ENCODE measurements at places on chromosomes 3 and 15. TPM values are rescaled to one million over a fixed set of nuclear protein-coding genes. Genes with fewer than 3 reads are reported as not detected.

The CRABP1 gene
- not detected for total RNA-seq

The SLC2A2 gene
- total RNA-seq, result not detected

GRCh38 chr3:50249457-50249856, 13.5 kb downstream of the GNAI2 start:
- no peak for DNase-seq

DNA sequence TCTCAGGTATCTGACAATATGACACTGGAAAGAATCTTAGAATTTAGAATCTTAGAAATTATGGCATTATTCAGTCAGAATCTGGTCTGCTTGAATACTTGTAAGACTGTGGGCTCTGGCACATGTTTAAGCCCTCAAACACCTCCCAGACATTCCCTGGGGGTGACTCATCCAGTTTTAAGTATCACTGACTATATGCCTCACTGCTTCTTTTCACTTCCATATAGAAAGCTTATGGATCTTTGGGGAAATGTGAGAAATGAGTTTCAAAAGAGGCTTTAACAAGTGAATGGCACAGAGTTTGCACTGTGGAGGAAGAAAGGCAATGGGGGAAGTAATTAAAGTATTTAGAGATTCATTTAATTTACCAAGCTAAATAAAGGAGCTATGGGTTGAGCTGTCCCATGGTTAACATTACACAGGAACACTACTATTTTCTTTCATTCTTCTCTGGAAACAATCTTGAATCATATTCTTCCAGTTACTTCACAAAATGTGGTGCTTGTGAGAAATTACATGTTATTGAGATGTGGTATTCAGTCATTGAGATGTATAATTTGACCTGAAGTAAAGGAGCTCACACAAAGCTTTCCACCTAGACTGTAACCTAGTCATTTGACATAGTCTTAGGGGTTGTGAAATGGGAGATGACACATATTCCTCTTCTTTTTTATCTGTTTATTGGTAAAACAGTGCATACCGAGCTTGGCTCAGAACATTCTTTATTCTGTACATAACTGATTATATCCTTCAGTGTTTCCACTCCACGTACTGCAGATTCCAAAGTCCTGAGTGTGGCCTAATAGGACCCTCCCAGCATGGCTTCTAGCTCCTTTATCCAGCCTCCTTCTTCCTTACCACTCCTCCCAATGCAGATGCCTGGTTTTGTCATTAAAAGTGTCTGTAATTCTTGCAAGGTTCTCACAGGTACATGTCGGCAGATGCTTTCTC, 544.6 kb upstream of the NECTIN3 start:
- no peak for DNase-seq

The STAC gene
- total RNA-seq, result 0.59 TPM

The P2RY12 gene
- total RNA-seq, result 0.48 TPM

The ACKR2 gene
- 1.1 TPM for total RNA-seq

DNA sequence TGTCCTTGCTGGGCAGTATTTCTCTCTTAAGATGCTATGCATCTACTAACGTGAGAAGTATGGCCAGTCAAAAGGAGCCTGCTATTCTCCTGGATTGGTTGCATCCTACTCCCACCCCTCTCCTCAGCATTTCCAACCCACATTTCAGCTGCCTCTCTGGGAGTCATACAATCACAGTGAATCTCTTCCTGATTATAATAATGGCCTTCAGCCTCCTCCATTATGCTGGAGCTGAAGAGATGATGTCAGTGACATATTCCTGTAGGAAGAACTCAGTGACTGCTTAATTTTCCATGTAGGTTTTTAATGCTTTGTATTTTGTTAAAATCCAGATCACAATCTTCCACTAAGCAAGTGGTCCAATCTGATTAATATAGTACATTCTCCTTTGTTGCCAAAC, 82.7 kb upstream of the SUCLG2 start:
- DNase-seq, result no peak

DNA sequence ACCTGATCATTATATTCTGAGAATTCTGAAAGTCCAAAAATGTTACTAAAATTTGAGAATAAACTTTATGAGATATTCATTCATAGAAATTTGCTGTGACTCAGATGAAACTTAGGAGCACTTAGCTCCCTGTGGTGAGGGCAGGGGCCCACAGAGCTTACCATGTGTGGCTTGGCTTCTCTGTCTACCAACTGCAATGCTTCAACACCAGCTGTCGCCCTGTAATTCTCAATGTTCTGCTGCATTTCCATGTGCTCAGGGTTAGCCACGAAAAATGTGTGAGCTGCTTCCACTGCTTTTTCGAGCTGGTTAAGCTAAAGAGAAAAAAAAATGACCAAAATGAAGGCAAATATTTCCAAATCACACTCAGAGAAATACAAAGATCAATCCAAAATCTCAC, 125.6 kb downstream of the P3H2 start:
- DNase-seq, result no peak

DNA sequence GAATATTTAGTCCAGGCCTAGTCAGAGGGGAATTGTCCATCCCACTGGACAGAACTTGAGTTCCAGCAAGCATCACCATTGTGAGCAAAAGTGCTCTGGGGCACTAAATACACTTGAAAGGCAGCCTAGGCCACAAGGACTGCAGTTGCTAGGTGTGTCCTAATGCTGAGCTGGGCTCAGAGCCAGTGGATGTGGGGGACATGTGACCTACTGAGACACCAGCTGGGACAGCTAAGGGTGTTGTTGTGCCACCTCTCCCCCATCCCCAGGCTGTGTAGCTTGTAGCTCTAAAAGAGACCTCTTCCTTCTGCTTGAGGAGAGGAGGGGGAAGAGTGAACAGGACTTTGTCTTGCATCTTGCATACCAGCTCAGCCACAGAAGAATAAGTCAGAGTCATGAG, 120.9 kb downstream of the DTWD1 start:
- no peak for DNase-seq

The C3orf18 gene
- total RNA-seq, result 13.3 TPM

The NR2E3 gene
- total RNA-seq, result not detected

The CYP1A2 gene
- total RNA-seq, result not detected

The PPCDC gene
- 11.7 TPM for total RNA-seq

The LSAMP gene
- total RNA-seq, result 0.17 TPM

The ANKUB1 gene
- not detected for total RNA-seq

DNA sequence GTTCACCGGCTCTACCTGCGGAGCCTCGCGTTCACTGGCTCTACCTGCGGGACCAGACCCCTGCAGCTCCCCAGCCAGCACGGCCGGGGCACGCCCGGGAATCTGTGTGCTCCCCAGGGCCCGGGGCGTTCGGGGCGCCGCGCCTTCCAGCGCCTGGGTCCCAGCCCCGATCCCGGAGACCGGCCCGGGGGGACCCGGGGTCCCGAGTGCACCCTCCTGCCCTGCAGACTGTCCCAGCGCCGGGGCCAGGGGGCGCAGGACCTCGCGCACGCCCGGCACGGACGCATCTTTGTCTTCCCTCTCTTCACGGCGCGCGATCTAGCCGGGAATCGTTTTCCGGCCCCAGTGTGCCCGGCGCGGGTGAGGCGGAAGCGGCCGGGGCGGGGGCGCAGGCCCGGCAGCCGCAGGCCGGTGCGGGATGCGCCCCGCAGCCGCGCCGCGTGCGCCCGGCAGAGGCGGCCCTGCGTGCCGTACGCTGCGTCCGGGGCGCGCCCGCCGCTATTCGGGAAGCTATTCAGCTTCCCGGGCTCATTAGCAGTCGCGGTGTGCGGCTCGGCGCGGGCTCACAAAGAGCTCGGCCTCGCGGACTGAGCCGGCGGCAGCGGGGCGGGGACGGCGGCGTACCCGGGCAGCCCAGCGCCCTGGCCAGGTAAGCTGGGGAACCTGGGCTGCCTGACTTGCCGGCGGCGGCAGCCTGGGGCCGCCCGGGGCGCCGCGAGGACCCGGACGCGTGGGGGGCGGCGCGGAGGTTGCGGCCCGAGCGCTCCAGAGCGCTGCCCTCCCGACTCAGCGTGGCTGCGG, at the start of gene APBA2:
APBA2 (plus strand) TSS at position 345 of the 801 bp plus-strand sequence. CDS start 167,911 bp downstream, outside the sequence.
- DNase-seq, result no peak

GRCh38 chr3:181623924-181624694, 87.6 kb upstream of the SOX2 start:
- DNase-seq, result no peak

- no peak for DNase-seq
Observed at GRCh38 chr15:63349156-63349555, 32.5 kb downstream of the CA12 start.

DNA sequence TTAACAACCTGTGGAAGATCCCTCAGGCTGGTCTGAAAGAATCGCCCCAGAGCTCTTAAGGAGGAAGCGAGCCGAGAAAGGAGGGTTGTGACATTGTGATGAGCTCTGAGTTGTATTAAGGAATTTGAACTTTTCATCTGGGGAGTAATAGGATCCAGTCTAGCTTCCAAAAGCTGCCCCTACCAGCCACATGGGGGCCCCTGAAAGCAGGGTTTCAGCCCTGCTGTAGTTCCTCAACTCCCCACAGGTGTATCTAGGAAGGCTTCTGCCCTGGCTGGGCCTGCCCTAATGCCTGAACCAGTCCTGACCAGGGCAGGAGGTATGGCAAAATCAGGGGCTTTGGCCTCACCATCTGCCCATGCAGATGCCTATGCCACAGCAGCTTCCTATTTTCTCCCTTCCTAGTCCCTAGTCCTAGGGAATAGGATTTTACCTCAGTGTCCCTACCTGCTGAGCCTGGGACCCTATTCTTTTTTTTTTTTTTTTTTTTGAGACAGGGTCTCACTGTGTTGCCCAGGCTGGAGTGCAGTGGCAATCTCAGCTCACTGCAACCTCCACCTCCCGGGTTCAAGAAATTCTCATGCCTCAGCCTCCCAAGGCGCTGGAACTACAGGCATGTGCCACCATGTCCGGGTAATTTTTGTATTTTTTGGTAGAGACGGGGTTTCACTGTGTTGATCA, 5.0 kb upstream of the AP3S2 start:
- no peak for DNase-seq

DNA sequence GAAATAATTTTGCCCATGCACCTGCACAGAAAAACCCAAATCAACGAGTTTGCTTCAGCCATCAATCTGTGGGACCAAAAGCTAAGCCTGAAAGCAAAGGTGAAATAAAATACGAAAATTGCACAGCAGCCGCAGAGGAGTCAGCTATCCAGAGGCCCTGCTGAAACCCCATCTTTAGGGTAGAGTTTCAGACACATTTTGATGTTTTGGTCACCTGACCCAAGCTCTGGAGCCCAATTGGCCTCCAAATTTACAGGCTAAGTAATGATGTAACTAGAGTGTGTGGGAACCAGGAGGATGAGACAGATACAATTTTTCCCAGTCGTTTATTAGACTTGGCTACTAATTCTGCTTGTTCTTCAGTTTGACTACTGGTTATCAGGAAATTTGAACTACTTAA, 308.6 kb upstream of the ATP11B start:
- DNase-seq, result no peak

The ZNF770 gene
- 52.7 TPM for total RNA-seq

DNA sequence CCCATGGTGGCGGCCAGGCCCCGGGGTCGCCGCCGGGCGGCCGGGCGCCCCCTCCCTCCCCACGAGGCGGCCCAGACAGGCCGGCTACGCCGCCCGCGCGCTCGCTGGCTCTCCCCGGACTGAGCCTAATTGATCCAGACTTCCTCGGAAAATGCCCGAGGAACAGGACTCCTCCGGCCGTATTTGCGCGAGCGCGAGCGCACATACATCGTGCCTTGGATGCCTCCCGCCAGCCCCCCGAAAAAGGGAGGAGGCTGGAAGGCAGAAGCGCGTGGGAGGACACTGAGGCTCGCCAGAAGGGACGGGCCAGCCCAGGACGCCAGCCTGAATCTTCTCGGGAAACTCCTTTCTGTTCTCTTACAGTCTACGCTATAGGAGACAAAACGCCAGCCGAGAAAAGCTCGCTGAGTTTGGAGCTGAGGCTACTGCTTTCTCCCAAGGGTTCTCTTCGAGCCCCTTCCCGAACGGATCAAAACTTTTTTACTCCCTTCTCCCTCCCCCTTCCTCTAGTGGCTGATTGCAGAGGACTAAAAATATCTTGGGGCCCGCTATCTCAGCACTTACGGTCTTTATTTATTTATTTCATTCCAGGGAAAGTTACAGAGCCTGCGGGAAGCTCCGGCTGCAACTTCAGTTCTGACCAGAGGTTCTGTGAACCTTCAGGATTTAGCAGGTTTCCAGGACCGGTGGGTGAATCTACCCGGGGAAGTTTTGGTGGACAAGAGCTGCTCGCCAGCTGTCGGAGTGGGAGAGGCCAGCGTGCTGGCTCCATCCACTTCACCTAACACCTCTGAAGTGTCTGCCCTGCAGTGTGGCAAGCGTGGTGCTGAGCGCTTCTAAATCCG, at the start of gene PDZRN3:
PDZRN3 (minus strand) TSS at position 121 of the 845 bp plus-strand sequence.
- DNase-seq, result peak; percentile 71

GRCh38 chr15:70196372-70197316, 98.9 kb upstream of the TLE3 start:
- peak; percentile 86 for DNase-seq

The SMAD3 gene
- total RNA-seq, result 42.5 TPM

The ALDH1A3 gene
- total RNA-seq, result 8.5 TPM

DNA sequence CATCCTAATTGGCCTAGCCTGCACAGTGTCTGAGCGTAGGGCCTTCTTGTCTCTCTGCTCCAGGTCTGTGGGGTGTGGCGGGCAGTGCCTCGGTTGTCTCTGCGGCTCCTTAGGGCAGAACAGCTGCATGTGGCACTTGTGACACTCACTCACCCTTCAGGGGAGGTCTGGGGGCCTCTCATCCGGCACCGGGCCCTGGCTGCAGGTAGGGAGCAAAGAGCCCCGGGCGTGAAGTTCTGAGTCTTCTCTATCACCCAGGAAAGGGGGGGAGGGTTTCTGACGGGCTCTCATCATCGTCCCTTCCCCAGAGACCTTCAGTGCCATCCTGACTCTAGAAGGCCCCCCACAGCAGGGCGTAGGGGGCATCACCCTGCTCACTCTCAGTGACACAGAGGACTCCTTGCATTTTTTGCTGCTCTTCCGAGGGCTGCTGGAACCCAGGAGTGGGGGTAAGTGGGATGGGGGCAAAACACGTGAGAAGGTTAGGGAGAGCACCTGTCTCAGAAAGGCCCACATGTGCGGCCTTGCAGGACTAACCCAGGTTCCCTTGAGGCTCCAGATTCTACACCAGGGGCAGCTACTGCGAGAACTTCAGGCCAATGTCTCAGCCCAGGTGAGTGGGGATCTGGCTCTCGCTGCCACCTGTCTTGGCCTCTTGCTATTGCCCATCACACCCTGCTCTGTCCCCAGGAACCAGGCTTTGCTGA, 2.6 kb downstream of the CHRD start:
- DNase-seq, result no peak

DNA sequence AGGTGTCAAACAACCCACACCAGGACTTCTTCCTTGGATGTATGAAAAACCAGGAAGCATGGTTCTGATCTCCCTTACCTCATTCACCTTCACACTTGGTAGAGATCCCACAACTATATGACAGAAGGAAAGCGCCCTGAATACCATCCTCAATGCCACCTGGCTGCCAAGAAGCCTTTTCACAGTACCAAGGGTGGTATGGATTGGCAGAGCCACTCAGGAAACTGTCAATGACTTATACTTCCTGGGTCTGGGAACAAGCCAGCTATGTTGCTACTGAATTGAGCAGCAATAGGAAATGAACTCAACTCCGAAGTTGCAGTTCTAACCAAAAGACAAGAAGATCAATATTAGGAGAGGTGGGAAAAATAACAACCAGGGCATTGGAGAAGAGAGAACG, 72.5 kb upstream of the PSMD6 start:
- no peak for DNase-seq

DNA sequence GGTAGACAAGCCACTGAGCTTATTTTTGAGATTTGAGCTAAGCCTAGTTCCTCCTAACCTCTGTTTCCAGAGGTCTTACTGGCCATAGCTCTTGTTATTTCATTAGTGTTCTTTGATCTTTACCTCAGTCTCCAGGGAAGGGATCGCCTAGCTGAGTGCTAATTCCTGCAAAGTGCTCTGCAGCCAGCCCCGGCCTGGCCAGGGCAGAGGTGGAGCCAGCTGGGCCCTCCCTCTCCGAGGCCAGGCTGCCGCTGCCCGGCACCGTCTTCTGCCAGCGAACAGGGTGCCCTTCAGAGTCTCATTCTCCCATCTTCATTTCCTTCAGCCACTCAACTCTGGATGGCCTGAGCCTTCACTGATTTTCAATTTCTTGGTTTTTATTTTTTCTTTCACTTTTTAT, 19.7 kb downstream of the FAN1 start:
- DNase-seq, result peak; percentile 21

Data from psoas muscle (tissue), 8 donors.